ENCODE measurements at places on chromosomes 3 and 15.
A peak's percentile ranks its signal among the peaks of the same experiment; 100 is the strongest.

DNA sequence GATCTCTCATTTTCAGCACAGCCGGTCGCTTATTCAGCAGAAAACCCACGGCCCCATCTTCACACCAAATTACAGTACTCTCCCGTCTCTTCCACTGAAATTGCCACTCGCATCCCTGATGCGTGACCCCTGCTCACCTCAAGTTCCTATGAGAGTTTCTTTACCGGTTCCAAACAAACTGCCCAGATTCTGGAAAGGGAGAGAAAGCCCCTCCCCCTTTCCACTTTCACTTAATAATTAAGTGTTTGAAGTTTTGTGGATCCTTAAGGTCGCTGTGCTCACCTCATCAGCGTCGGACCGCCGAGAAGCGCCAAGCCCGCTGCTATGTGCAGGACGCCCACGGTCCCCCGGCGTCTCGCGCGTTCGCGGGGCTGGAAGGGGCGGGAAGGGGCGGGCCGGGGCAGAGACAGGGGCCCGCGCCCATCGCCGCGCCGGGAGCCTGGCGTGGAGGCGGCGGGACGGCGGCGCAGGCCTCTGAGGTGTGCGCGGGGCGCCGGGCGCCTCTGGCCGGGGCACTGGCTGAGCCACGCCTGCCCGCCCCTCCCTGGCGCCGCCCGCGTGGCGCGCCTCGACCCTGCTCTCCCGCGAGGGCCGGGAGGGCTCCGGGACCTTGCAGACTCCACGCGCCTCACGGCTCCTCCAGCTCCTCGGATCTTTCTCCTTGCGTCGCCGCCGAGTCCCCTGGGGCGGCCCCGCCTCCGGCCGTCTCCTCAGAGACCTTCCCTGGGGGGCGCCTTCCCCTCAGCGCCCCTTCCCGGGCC lies at the start of gene GPR156:
GPR156 (minus strand) TSS at position 476 of the 761 bp plus-strand sequence. CDS start 41,124 bp downstream, outside the sequence.
- DNase-seq, result peak; percentile 56

DNA sequence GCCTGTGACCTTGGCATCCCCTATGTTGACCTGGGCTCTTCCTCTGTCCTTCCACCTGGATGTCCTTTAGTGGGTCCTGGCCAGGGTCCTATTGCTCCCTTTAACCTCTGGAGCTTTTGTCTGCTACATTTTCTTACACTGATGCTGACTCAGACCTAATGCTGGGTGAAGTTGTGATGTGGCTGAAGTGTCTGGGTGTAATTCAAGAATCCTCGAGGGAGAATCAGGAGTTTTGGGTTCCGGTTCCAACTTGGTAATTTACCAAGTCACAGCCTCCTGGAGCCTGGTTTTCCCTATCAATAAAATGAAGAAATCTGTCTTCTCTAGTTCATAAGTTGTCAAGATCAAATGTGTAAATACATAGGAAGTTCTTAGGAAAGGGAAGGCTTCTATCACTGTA lies 25.6 kb downstream of the CEP19 start:
- no peak for DNase-seq

DNA sequence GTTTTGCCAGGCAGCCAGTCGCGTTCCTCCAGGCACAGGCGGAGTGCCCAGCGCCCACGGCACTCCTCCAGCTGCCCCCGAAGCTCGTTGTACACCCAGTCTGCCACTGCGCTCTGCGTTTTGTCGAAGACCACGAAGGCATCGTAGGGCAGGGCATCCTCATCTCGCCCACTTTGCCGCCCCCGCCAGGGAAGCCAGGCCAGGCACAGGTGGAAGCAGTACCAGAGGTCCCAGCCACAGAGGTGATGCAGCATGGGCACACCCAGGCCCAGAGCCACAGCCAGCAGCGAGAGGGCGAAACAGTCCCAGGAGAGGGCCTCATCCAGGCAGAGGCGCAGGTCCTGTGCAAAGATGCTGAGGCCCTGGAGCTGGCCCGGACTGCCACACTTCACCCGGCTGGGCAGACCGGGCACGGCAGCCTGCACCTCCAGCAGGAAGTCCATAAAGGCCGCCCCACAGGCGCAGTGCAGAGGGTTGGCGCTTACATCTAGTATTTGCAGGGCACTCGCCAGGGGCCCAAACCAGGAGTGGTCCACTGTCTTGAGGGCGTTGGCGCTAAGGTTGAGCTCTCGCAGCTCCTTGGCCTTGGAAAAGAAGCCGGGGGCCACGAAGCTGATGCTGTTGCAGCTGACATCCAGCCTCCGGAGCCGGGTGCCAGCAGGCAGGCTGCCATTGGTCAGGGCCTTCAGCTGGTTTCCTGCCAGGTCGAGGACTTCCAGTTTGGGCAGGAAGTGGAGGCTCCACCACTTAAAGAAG lies 3.7 kb downstream of the TLR9 start:
- no peak for DNase-seq

DNA sequence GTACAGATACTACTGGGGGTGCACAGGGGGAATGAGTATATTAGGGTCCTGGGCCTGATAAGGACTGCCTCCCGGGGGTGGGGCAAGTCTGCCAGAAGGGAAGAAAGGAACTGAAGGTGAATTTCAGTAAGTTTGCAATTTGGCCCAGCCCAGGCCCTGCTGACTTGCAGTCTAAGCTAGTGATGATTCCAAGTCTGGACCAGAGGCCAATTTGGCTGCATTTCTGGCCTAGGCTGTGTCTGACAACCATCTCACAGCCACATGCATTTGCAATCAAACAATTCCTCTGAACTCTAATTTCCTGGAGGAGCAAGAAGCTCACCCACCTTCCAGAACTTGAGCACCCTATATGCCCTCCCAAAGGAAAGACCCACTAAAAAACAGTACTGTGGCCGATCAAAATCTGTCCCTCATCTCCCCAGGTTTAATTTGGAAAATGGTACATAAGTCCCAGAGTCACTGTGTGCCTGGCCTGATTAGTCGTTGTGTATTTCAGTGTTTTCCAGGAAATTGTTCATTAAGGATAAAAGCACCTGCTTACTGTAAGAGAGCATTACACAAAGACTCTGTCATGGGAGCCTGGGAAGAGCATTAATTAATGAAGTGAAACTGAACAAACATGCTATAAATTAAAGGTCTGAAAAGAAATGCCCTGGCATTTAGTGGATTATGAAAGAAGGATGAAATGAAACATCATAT lies 114.5 kb downstream of the MEGF11 start:
- DNase-seq, result no peak

- DNase-seq, result no peak
These were observed 18.2 kb upstream of the COL8A1 start for GRCh38 chr3:99620077-99620767.

GRCh38 chr3:43893727-43894126 lies 203.0 kb downstream of the ABHD5 start:
- DNase-seq, result no peak

DNA sequence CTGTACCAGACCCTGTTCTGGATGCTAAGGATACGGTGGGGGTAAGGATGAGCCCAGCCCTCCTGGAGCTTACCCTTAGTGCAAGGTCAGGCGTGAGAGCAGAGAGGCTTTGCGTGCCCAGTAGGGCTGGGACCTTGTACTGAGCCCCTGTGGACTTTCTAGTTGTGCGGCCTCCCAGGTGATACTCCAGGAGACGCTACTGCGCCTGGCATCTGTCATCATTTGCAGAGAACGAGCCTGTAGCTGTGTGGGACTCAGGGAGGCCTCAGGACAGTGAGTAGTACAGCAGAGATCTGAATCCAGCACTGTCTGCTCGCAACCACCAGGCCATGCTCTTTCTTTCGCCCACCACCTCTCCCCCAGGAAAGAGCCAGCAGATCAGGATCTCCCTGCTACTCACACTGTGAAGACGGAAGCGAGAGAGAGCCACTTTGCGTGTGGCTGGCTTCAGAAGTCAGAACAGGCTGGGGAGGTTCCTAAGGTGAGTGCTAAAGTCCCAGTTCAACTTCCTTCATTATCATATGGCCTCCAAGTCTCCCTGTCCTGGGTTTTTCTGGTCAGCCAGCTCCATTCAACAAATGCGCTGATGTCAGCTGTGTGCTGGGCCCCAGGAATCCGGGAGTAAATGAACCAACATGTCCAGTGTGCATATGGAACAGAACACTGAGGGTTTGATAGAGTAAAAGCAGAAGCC lies 38.2 kb upstream of the ITGA11 start:
- no peak for DNase-seq

- no peak for DNase-seq
These were observed 6.7 kb downstream of the CLCN2 start for GRCh38 chr3:184354754-184355153.

- no peak for DNase-seq
These were observed 22.8 kb downstream of the MYO1E start for GRCh38 chr15:59349680-59350420.

- DNase-seq, result no peak
These were observed 27.1 kb downstream of the TPM1 start for GRCh38 chr15:63069616-63070090.

- DNase-seq, result no peak
These were observed 46.9 kb upstream of the COL6A6 start for GRCh38 chr3:130470126-130470525.

GRCh38 chr3:63896332-63897030 lies 15.7 kb downstream of the SCAANT1 start:
- no peak for DNase-seq

GRCh38 chr3:131231710-131232389 lies 149.7 kb upstream of the NUDT16 start:
- DNase-seq, result no peak

GRCh38 chr15:22956257-22956977 lies 23.8 kb downstream of the CYFIP1 start:
- peak; percentile 25 for DNase-seq

DNA sequence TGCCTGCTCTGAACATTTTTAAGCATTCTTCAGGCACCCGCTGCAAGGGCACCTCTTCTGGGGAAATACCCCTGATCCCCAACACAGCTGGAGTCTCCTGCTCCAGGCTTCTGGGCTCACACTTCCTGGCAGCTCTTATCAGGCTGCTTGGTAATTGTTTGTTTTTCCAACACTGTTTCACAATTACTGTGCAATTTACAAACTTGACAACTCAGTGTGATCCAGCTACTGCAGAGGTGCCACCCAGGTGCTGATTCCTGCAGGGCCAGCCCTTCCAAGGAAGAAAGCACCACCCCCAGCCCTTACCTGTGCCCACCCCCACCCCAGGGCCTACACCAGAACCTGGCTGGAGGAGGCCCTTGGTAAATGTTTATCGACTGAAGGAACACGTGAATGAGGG lies 66.5 kb downstream of the MAGEF1 start:
- no peak for DNase-seq

GRCh38 chr3:7843441-7843840 lies 658.2 kb upstream of the LMCD1 start:
- DNase-seq, result no peak

DNA sequence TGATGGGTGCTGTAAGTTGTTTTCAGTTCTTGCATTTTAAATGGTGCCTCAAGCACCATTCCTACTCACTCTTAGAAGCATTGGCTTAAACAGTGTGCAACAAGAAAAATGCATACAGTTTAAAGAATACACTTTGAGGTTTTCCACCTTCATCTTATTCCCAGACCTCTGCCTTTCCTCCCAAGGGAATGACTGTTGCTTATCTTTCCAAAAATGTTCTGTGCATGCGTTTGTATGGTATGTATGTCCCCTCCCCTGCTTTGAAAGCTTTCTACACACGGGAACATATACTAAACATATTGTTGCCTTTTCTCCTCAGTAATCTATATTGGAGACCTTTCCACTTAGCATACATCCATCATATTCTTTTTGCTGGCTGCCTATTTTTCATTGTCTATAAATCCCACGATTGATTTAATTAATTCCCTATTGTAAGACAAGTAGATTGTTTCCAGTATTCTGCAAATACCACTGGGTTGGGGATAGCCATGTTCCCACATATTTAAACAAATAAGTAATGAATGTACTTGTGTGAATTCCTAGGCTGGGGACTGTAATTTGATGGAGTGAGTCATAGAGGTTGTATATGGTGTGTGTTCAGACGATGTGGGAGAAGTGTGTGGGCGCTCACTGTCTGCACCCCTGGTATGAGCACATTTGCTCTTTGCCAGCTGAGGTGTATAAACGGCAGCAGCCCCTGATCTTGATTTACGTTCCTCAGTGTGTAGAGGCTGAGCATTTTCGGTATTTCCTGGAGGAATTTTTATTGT lies 5.8 kb downstream of the TRAK1 start:
- no peak for DNase-seq

DNA sequence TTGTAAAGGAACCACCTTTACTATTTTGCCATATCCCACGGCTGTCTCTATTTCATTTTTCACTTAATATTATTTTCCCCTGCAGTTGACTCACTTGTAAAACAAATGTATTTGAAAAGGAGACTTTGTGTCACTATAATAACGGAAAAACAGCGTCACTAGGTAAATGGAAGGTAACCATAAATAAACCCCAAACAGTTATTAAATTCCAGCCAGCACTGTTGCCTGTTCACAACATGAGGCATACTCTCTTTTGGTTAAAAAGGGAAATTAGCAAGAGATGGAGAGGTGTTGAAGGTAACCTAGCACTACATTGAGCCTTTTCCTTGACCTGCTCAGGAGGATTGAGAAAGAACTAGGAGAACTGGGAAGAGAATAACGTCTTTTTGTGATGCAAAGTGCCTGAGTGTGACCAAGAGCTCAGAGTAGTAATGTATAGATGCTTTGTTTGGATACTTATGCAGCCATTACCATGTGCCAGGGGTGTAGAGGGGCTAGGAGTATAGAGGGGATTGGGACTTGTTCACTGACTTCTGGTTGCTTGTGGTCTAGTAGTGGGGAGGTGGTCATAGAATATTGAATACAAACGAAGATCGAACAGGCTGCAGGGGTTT lies 19.6 kb downstream of the FLNB start:
- no peak for DNase-seq

- no peak for DNase-seq
These were observed 6.1 kb downstream of the GMPS start for GRCh38 chr3:155876503-155876902.

DNA sequence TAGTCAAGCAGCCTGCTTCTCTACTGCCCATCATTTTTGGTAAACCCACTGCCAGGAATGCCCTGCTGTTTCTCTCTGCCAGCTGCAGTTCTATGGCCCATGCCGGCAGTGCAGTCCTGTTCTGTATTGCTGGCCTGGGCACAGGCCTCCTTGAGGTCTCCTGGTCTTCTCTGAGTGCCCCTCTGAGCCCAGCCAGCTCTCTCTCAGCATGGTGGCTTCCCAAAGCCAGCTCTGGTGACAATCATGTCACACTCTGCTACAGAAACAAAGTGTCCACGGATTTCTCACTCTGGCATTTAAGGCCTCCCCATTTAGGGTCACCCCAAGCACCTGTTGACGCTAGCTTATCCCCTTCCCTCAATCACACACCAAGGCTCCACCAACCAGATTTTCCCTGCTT lies 24.5 kb downstream of the SRPRB start:
- no peak for DNase-seq

- DNase-seq, result no peak
These were observed 213.4 kb upstream of the SLC2A2 start for GRCh38 chr3:171239757-171240503.

DNA sequence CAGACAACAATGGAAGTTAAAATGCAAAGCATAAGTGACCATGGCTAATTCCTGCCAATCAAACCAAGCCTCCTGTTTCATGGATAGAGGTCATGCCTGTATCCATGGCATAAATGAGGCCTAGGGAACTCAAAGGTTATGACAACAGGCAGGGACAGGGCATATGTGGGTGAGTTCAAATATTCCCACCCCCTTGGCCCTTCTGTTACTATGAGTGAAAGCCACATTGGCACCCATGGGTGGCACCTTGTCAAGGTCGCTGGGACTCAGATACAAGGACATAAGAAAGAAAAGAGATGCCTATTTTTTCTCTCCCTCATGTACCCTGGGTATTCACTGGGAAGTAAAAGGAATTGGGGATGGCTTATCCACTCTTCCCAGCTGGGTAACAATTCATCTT lies 25.3 kb upstream of the TMEM45A start:
- no peak for DNase-seq
